ENCODE measurements at places on chromosomes 2 and 18. TPM values are rescaled to one million over a fixed set of nuclear protein-coding genes. Genes with fewer than 3 reads are reported as not detected.

ERFE gene
- total RNA-seq: 0.56 TPM

GRCh38 chr18:7488571-7488970 lies 78.5 kb upstream of the PTPRM start:
- DNase-seq: no peak

DNA sequence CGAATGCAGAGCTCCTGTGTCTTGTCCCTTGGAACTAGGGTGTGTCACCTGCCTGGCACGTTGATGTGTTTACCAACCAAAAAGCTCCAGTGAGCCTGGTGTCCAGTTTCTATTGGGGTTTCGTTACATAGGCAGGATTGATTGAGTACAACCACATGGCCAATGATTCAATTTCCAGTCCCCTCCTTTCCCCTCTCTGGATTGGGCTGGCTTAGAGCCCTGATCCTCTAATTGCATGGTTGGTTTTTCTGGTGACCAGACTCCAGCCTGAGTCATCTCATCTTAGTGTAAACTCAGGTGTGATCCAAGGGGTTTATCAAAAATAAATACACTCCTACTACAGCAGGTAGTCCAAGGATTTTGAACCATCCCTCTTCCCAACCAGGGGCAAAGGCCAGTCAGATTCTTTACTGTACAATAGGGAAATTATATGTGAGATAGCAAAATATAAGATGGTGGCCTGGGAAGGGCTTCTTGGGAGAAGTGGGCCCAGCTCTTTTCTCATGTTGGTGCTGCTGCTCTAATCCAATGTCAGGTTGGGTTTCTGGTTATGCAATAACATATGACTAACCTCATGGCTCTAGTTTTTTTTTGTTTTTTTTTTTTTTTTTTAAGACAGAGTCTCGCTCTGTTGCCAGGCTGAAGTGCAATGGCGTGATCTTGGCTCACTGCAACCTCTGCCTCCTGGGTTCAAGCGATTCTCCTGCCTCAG lies 64.7 kb upstream of the MGAT5 start:
- DNase-seq: peak; percentile 72

- DNase-seq: no peak
Measured at GRCh38 chr2:236847538-236848263, 238.0 kb upstream of the COPS8 start.

DNA sequence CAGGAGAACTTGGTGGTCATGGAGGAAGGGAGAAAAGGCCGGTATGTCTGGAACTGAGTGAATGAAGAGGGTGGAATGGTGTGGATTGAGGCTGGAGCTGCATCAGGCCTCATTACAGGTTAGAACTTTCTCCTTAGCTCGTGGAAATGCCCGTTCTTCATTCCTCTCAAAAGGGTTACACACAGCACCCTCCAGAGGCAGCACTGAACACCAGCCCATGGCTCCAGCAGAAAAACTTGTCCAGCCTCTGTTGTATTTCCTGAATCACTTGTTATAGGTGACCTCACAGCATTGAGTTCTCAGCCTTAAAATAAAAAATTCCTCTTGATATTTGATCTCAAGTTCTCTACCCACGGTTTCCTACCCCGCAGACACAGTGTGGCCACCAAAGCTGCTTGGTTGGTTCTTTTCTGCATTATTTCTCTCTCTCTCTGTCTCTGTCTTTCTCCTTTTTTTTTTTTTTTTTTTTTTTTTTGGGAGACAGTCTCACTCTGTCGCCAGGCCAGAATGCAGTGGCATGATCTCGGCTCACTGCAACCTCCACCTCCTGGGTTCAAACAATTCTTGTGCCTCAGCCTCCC lies 89.6 kb downstream of the ITGB1BP1 start:
- DNase-seq: peak; percentile 91

DNA sequence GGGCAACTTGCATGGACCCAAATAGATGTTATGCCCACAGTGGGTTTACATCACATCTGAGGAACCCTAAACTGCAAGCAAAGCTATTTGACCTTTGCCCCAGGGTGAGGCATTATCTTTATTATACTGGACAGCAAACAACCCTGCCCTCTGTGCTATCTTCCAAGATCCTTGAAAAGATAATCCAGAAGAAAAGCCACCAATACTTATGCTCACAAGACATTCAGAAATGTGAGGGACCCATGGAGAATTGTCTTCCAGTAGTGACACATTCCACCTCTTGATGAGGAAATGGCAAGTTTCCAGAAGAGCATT lies 53.0 kb upstream of the NDUFV2 start:
- DNase-seq: no peak

NCKAP1 gene
- total RNA-seq: 160 TPM
